ENCODE measurements at places on chromosomes 5 and 9. TPM values are rescaled to one million over a fixed set of nuclear protein-coding genes. Genes with fewer than 3 reads are reported as not detected.

The GPR21 gene
- total RNA-seq: 1.4 TPM

The TAS2R1 gene
- not detected for total RNA-seq

GRCh38 chr5:176596069-176596644 lies 13.8 kb downstream of the GPRIN1 start:
- H3K36me3 ChIP-seq: no peaks in the 10 kb centered on the region
- no peak overlapping the region for H3K4me3 ChIP-seq
- no peak overlapping the region for H3K27ac ChIP-seq
- H3K27me3 ChIP-seq: no peaks in the 10 kb centered on the region

DNA sequence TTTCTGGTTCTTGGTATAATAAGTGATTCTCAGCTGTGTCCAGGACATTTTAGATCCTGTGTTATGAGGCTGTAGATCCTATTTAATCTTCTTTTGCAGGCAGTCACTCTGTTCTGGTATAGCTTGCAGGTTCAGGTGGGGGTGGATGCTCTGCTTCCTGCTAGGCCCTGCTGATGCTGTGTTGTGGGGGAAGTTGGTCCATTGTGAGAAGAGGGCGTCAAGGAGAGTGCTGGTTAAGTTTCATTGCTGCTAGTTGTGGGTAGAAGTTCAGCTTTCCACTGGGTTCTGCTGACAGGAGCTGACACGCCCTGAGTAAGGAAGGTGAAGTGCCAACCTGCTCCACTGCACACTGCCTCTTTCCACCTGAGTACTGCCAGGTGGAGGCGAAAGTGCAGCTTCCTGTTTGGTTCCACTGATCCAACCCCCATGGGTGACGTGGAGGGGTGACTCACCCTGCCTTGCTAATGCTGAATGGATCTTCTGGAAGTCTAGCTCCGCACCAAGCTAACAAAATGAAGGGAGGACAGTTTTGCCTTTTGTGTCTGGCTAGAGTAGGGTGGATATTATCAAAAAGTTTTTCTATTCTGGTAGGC lies 16.3 kb downstream of the NMRK1 start:
- DNase-seq: no peak
- no peaks in the 10 kb centered on the region for H3K4me1 ChIP-seq
- no peak overlapping the region for H3K4me3 ChIP-seq
- no peak overlapping the region for H3K27ac ChIP-seq
- H3K36me3 ChIP-seq: no peaks in the 10 kb centered on the region
- H3K27me3 ChIP-seq: no peaks in the 10 kb centered on the region

The C9orf43 gene
- 0.36 TPM for total RNA-seq

DNA sequence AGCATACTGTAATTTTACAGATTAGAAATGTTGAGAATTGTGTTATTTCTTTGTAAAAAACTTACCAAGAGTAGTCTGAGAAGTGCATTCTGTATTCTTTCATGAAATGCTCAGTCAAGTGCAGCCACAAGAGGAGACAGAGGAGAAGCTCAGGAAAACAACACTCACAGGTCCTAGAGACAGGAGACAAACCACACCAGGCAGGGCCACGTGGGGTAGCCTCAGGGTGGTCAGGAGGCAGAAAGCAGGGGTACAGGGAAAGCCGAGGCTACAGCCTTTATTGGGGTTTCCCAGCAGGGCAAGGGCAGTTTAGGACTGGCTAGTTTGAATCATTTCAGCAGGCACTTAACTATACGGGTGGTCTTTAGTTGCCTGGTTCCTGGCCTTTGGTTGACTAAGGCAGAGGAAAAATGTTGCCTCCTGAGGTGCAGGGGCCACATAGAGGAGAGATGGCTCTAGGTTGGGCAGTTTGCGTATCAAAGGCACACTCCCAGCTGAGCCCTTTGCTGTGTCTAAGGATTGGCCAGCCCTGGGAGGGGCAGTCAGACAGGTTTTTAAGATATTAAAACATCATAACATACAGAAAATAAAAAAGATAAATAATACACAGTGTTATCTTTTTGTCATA lies 230.9 kb upstream of the ANKRD55 start:
- no peak for DNase-seq
- no peak overlapping the region for H3K27ac ChIP-seq

The SHISAL2B gene
- total RNA-seq: not detected

GRCh38 chr9:93670208-93671019 lies 94.0 kb downstream of the PHF2 start:
- no peaks in the 10 kb centered on the region for H3K27me3 ChIP-seq
- H3K4me1 ChIP-seq: no peaks in the 10 kb centered on the region
- H3K4me3 ChIP-seq: no peak overlapping the region
- no peak overlapping the region for H3K27ac ChIP-seq
- H3K36me3 ChIP-seq: no peaks in the 10 kb centered on the region

- DNase-seq: peak; percentile 93
- no peak overlapping the region for H3K4me3 ChIP-seq
- no peaks in the 10 kb centered on the region for H3K36me3 ChIP-seq
- H3K4me1 ChIP-seq: peaks cover 34% of the 10 kb centered on the region
- peak overlapping the region; percentile 77 for H3K27ac ChIP-seq
Observed at GRCh38 chr9:109792951-109793546, 13.1 kb downstream of the PALM2AKAP2 start.

- no peak overlapping the region for H3K27ac ChIP-seq
- H3K4me1 ChIP-seq: no peaks in the 10 kb centered on the region
- no peak for DNase-seq
- no peak overlapping the region for H3K4me3 ChIP-seq
- H3K36me3 ChIP-seq: no peaks in the 10 kb centered on the region
Observed at GRCh38 chr9:2384741-2385140, 236.8 kb upstream of the VLDLR start.

- DNase-seq: no peak
- H3K4me3 ChIP-seq: no peak overlapping the region
- no peak overlapping the region for H3K27ac ChIP-seq
- peaks cover 8% of the 10 kb centered on the region for H3K27me3 ChIP-seq
- H3K36me3 ChIP-seq: no peaks in the 10 kb centered on the region
Observed at GRCh38 chr5:133425222-133425621, 187.1 kb downstream of the FSTL4 start.

DNA sequence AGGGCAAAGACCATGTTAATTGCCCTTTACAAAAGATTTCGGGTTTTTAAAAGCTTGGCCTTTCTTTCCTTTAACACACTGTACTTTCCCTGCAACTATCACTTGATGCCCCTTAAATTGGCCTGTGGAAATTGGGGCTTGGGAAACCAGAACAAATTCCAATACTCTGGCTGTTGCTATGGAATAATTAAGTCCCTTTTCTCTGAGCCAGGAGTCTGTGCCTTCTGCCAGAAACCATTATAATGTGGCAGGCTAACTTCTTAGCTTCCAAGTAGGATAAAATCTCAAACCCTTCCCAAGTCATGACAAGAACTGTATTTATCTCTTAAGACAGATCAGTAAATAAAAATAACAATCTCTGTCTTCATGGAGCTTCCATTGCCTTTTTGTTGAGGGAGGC lies 1.1 kb upstream of the SPINK1 start:
- no peaks in the 10 kb centered on the region for H3K4me1 ChIP-seq
- H3K27me3 ChIP-seq: no peaks in the 10 kb centered on the region
- no peak overlapping the region for H3K4me3 ChIP-seq
- H3K36me3 ChIP-seq: no peaks in the 10 kb centered on the region

Data from osteoblast (primary cell).